ENCODE measurements at places on chromosomes 3 and 15. TPM values are rescaled to one million over a fixed set of nuclear protein-coding genes. Genes with fewer than 3 reads are reported as not detected.

GRCh38 chr3:139694542-139694941 lies 16.8 kb upstream of the NMNAT3 start:
- DNase-seq, result no peak

DNA sequence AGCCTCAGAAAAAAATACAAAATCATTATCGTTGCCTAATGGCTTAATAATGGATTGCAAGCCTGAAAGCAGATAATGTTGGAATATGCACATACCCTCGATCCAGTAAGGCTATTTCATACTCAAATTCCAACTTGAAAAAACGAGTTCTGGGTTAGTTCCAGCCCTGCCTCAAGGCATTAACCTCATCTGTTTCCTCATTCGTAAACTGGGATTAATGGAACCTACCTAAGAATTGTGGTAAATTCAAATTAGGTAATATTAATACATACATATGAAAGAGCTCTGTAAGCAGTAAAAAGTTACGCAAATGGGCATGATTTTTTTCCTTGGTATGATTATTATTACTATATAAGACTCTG lies 107.5 kb downstream of the SRGAP3 start:
- DNase-seq, result no peak

CFAP20DC gene
- 0.57 TPM for total RNA-seq

DNA sequence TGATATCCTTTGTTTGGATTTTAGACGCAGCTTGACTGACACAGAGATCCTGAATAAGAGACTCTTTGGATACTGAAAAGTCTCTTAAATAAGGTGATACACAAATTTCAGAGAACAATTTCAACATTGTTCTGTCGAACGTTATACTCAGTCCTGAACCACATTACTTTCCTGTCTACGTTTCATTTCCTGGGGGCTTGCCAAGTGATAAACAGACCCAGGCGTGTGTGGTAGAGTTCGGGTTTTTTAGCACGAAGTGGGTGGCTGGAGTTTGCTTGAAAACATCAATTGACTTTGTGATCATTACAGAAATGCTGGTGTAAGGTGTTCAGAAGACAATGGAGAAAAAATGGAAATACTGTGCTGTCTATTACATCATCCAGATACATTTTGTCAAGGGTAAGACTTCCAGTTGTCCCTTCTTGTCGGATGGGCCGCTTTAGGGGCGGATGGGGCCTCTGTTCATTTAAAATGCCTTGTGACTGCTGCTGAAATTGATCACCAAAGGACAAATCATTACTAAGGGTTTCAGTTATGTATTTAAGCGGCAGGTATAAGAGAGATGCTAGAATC lies at the start of gene CD96:
Gene CD96 (plus strand): TSS at position 287 of the 573 bp plus-strand sequence. CDS start 52 bp downstream, at position 339.
- no peak for DNase-seq

DNA sequence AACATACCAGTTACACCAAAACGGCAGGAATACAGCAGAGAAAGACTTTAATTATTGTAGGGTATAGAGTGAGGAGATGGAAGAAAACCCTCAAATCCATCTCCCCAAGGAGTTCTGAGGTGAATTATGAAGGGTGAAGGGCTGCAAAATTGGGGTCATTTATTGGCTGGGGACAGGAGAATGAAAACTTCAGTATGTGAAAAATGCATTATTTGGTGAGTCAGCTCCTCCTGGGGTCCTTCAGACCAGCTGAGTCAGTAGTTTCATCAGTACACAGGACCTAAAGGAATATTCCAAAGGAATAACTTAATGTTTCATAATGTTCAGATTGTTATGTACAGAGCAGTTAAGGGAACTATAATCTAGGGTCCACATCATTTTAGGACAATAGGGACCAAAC lies 566.0 kb downstream of the GBE1 start:
- no peak for DNase-seq

TEX55 gene
- total RNA-seq, result not detected

DNA sequence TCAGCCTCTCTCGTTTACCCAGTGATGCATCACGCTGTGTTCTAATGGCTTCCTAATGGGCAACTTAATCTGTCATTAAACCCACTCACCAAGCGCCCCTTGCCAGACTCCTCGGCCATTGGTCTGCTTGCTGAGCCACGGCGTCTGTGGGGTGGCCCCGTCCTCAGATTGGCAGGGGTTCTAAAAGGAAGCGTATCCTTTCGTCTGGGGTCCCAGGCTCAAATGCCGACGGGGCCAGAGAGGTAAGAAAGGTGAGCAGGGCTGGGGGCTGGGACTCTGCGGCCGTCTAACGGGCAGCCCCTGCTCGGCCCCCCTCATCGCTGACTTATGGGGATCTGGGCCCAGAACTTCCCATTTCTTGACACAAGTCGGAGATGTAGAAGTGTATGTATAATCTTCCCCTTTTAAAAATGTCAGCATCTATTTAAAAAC lies 315.1 kb upstream of the PROK2 start:
- DNase-seq, result no peak

DNA sequence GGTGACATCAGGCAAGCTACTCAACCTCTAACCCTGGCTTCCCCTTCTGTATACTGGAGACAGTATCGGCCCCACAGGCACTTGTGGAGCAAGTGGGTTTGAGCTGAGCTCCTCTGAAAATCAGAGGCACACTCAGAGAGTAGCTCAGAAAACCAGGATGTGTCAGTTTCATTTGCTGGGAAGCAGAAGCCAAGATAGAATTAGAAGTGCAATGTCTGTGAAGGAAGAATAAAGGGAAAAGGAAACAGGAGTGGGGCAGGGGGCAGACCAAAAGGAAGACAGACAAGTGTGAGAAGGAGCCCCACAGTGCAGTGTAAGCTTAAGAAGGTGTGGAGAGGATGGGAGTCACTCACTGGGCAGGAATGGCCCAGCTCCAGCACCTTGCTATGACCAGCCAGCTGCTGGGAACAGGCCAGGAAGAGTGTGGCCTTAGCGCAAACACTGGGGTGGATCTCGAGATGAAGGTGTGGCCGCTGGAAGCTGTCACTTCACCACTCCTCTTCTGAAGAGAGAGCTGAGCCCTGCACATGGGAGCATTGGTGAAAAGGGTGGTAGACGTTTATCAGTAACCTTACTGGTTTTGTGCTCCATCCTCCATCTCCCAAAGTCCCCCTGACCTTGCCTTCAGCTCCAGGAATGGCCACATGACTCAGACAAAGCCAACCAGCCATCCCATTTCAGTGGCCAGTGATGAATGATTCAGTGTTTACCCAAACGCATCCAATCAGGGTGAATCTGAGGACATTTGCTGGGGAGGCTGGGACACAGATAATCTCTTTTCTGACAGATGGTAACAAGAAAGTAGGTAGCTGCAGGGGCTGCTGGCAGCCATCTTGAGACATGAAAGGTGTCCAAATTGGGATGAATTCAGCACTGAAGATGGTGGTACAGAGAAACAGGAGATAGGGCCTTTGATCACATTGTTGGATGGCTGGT lies 108.4 kb downstream of the SHQ1 start:
- peak; percentile 58 for DNase-seq

DNA sequence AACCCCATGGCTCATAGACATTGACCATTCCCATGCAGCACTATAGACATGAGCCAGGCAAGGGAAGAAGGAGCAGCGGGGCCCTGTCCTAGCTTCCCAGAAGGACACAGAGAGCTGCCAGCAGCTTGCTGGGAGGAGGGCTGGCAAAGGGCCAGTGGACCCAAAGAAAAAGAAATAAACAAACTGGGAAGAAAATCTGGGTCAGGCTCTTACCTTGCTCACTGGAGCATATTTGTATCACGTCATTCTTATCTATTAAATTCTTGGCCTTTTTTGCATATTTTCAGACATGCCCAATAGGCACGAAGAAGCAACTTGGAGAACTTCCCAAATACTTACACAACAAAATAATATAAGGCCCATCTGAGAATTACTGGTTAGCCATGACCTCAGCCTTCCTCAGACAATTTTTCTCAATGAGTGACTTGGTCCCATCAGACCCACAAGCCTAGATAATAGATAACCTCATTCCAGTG lies 28.4 kb downstream of the RASGRP1 start:
- DNase-seq, result no peak

DNA sequence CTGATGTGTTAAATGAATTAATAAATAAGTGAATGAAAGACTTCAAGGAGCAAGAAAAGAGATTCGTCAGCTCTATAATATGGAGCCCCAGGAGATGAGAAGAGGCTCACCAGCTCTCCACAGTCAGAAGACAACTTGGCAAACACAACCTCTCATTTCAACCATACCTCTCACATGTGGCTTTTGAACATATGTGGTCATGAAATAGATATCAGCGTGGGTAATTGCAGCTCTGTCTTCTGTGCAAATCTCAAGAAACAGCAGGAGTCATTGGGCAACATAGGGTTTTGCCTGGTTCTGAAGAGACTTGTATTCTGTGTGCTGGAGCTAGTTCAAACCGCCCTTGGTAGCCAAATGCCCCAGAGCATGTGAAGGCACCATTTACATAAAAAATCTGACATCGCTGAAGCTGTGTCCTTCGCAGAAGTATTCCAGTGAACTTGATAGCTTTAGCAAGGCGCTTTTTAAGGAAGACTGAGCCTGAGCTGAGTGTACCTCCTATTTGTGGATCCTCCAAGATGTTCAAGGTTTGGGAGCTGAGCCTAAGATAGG lies 8.4 kb downstream of the CX3CR1 start:
- no peak for DNase-seq

GRCh38 chr3:52121464-52121805 lies 32.8 kb downstream of the POC1A start:
- peak; percentile 36 for DNase-seq

GRCh38 chr3:4533489-4534443 lies 40.6 kb downstream of the ITPR1 start:
- DNase-seq, result no peak

DNA sequence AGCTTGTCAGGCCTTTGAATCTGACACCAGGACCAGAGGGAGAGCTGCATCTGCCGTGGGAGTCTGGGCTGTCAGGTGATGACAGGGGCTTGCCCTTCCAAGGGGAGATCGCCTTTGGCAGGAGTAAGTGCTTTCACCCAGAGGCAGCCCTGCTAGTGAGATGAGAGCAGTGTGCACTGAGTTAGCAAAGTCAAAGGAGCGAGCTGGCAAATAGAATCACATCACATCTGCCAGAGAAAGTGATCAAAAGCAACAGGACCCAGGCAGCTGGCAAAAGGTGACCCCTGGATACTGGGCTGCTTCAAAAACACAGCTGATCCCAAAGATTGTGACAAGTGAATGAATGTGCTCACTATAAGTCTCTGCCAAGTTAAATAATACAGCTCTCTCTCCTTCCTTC lies 36.1 kb upstream of the PYDC2 start:
- DNase-seq, result no peak

GRCh38 chr3:139299261-139300132 lies 44.3 kb upstream of the MRPS22 start:
- DNase-seq, result no peak

GRCh38 chr3:107077391-107077790 lies 299.8 kb upstream of the CCDC54 start:
- DNase-seq, result no peak

ACAN gene
- total RNA-seq, result 0.09 TPM

GRCh38 chr3:20743553-20744321 lies 557.7 kb upstream of the SGO1 start:
- no peak for DNase-seq

DNA sequence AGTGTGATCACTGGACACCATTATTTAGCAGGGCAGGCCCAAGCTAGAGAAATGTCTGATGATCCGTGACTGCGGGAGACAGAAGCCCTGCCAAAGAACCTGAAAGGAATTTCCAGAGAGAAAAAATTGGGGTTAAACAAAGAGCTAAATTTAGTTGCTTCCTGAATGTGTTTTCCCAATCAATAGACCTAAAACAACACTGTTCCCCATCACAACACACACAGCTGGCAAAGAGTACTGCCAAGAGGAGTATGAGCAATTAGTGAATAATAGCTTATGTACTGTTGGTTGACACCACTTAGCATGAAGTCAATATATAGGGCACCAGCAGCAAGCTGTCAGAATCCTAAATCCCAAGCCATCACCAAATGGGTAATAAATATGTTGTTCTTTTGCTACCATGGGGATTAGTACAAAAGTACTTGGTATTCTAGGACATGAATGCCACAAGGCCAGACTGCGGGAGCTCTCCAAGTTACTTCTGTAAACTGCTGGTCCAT lies 35.7 kb downstream of the CLK3 start:
- DNase-seq, result no peak

DNA sequence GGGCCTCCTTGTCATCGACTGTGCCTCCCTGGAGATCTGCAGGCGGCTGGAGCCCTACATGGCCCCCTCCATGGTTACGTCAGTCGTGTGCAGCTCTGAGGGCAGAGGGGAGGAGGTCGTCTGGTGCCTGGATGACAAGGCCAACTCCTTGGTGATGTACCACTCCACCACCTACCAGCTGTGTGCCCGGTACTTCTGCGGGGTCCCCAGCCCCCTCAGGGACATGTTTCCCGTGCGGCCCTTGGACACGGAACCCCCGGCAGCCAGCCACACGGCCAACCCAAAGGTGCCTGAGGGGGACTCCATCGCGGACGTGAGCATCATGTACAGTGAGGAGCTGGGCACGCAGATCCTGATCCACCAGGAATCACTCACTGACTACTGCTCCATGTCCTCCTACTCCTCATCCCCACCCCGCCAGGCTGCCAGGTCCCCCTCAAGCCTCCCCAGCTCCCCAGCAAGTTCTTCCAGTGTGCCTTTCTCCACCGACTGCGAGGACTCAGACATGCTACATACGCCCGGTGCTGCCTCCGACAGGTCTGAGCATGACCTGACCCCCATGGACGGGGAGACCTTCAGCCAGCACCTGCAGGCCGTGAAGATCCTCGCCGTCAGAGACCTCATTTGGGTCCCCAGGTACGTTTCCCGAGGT lies 146.5 kb downstream of the LRRK1 start:
- peak; percentile 21 for DNase-seq

GRCh38 chr15:48242535-48242934 lies 36.4 kb downstream of the SLC12A1 start:
- no peak for DNase-seq

KBTBD13 gene
- total RNA-seq, result not detected

A4GNT gene
- total RNA-seq, result not detected

DNA sequence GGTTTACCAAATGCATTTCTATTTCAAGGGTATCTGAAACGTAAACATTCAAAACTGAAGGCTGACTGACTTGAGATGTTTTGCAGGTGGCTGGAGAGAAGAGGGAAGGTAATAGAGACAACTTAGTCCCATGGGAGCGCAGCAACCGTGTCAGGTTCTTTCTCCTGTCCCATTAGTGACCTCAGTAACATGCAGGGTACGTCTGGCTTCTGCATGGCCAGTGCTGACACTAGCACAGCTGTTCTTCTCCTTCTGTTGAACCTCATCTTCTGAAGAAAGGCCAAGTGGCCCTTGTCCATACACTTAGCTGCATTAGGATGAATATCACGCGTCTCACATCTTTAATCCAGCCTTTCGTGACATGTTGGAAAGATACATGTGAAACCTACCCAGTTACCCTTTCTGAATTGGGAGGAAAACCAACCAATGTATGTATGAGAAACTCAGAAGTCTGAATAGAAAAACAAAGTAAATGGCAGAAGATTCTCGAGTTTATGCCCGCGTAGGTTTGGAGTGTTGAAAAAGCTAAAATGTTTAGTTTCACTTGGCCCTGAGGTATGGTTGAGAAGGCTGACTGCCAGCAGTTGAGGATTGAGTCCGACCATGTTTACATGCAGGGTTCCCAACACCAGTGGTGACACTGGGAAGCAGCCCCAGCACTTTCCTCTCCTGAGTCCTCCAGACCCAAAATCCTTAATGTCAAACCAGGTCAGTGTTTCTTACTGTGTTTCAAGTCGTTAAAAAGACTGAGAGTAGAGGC lies 10.3 kb downstream of the NCBP2 start:
- DNase-seq, result no peak

- no peak for DNase-seq
These were observed 208.8 kb downstream of the OSBPL10 start for GRCh38 chr3:31772272-31772671.

AGBL1 gene
- total RNA-seq, result not detected

GRCh38 chr3:157294491-157294890 lies 134.5 kb upstream of the CCNL1 start:
- no peak for DNase-seq

- DNase-seq, result no peak
These were observed 32.4 kb upstream of the MTMR10 start for GRCh38 chr15:31023841-31024240.

All from mucosa of descending colon (tissue), 3 donors.